ENCODE measurements at places on chromosomes 4 and X.

DNA sequence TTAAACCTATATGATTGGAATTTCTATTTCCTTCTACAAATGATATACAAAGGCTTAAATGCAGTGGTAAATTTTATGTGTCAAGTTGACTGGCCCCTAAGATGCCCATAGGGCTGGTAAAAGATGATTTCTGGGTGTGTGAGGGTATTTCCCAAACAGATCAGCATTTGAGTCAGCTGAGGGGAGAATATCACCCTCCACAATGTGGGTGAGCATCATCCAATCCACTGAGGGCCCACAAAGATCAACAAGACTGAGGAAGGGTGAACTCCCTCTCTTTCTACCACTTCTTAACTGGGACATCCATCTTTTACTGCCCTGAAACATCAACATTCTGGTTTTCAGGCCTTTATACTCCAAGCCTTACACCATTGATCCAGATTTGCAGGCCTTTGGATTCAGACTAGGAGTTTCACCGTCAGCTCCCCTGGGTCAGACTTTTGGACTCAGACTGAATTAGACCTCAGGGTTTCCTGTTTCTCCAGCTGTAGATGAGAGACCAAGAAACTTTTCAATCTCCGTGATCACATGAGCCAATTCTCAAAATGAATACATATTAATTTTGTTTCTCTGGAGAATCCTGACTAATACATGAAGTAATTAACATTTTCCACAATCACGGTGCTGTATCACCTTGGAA lies 1020.7 kb upstream of the SLIT2 start:
- DNase-seq = no peak

DNA sequence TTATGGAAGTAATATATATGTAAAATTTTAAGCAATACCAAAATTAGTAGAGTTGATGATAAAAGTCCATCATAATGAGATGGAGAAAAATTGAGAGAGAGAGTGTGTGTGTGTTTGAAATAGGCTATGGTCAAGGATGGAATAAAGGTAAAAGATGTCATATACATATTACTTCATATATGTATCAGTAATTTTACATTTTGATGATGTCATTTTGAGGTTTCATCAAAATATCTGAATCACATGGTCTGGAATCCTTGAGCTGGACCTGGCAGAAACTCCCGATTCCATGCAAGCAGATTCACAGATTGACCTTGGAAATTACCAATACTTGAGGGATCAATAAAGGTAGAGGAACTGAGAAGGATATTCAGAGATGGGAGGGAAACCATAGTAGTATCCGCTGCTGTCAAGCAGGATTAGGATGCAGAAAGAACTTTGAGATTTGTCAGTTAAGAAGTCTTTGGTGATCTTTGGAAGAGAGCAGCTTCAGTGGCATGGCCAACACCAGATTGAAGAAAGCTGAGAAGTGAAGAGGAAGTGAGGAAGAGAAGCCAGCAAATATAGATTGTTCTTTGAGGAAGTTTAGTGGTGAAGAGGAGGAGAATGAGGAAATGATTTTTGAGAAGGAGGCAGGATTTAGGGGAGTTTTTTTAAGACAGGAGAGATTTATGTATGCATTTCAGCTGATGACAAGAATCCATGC lies 21.5 kb downstream of the DNAAF6 start:
- DNase-seq = no peak

DNA sequence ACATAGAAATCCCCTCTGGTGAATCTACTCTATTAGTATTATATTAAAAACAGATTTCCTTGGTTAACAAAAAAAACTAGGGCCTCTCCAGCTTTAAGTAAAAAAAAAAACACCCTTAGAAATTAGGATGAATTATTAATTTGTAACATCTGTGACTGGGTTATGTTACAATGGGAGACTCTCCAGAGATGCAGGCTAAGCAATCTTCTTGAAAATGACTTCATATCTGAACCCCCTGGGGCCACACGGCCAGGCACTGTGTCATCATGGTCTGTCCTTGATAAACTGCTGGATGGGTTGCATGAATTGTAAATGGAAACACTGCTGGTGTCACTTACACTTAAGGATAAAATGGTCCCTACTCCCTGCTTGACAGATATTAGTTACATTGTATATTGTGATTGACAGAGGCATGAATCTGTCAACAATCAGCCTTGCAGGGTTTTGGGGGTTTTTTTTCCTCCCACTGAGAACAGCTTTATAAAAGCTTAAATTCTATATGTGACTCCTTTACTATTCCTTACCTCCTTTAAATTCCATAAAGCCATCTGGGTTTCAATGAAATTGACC lies 49.1 kb downstream of the PRKG2 start:
- no peak for DNase-seq

DNA sequence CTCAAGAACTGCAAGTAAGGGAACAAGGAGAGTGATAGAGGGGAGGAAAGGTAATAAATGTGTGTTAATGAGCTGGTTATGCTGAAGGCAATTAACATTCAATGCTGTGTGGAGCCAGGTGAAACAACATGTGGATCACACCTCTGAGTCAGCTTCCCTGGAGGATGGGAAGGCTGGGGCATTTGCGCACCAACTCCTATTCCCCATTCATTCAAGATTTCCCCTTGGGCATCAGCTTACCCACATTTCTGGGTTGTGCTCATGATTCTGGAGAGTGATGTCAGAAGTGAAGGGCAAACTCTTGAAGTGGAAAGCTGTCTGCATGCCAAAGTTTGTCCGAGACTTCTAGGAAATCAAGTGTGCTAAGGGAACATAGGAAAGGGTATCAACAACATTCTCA lies 461.4 kb downstream of the MID1IP1 start:
- no peak for DNase-seq

- DNase-seq = no peak
Observed at GRCh38 chrX:41332408-41333002, 1.5 kb upstream of the DDX3X start.

DNA sequence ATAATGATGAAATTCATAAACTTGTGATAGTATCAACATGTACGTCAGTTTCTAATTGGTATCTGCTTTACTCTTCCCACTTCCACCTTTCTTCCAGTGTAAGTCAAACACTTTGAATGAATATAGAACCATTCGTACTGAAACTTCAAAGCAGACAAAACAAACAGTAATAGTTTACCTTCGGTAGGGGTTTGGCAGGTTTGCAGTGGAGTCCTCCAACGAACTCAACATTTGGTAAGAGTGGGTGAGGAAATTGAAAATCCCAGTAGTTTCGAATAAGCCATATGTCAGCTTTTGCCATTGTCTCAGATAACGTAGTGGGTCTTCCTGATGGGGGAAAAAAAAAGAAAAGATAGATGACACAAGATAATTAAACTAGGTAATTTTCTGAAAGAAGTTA lies 2.2 kb downstream of the UGT2B4 start:
- DNase-seq = no peak

DNA sequence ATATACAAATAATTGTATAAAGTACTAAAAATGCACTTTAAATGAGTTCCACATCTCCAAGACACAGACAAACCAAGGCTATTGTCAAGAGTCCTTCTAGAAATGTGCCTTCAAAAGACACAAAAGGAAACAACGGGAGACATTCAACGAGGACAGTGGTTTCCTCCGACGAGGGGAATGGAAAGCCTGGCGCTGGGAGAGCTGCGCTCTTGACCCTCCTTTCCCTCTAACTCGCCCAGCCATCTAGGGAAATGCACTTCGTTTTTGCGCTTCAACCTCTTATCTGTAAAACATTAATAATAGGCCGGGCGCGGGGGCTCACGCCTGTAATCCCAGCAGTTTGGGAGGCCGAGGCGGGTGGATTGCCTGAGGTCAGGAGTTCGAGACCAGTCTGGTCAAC lies 37.0 kb downstream of the ZFP42 start:
- no peak for DNase-seq

GRCh38 chrX:136627409-136627808 lies 20.5 kb upstream of the CD40LG start:
- DNase-seq = no peak

DNA sequence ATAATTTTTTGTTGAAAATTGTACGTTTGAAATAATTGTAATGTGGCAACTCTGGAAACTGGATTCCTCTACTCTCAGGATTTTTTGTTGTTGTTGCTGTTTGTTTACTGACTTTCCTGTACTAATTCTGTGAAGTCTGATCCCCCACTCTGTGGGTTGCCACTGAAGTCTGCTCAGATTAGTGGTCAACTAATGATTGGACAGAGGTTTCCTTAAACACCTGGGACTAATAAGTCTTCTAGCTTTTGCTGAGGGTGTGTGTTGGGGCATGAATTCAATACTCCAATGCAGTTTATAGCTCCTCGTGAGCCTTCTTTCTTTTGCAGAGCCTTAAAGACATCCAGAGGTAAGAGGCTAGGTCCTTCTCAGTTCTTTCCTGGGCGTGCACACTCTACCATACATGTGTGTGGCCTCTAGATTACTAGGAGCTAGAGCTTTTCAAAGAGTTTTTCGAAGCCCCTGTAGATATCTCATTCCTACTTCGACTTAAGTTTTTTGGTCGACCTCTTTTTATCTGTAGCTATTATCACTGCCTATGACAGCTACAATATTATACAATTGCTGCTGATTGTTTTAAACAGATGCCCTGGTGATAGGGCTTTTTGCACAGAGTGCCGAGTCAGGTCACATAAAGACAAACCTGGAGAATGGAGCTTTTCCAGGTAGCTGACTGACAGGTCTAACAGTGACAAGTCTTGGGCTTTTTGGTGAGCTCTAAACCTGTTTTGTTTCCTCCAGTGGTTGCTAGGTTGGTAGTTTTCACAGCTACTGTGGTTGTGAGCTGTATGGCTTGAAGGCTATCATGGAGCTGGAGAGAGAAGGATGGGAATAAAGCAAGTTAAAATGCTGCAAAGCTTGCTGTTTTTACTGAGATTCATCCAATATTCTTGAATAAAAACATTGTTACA lies 34.0 kb downstream of the BMP2K start:
- no peak for DNase-seq

DNA sequence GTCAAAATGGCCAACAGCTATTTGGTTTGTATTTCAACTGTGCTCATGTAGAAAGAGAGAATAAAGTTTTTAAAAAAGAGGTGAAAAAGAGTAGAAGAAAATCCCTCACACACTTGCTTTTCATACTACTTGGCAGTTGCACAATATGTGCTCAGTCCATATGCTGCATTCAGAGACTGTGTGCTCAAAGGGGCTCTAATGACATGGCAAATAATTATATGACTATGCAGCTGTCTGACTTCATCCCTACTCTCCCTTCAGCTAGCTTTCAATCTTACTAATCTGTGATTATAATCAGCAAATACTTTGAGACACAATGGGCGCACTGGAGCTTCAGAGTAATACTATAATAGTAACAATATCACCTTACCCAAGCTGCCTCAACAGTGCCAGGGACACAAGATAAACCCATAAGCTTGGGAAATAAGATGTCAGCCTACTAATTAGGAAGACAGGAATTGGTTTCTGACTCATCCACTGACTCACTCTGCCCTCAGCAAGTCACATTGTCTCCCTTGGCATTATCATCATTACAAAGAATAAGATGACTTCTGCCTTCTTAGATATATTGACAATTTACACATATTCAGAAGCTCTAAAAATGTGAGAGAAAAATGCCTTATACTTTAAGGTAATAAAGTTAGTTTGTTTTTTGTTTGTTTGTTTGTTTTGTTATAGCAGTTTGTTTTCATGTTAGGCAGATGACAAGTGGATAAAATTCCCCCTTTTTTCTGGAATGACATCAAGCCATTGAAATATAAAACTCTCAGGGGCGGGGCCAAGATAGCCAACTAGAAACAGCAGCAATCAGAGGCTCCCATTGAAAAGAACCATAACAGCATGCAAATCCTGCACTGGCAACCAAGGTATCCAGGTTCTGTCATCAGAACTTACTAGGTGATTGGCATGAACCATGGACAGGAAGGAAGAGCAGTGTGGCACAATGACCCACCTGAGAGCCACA lies 311.6 kb downstream of the FAM133A start:
- DNase-seq = no peak

- no peak for DNase-seq
Observed at GRCh38 chr4:75514949-75515612, 808 bp downstream of the THAP6 start.

- no peak for DNase-seq
Observed at GRCh38 chrX:130467936-130468335, 66.1 kb downstream of the RBMX2 start.

- no peak for DNase-seq
Observed at GRCh38 chr4:22241415-22241814, 274.5 kb downstream of the ADGRA3 start.

GRCh38 chr4:118367361-118367760 lies 14.6 kb upstream of the PRSS12 start:
- DNase-seq = no peak

- no peak for DNase-seq
Observed at GRCh38 chr4:145347684-145348083, 134.0 kb upstream of the SMAD1 start.

DNA sequence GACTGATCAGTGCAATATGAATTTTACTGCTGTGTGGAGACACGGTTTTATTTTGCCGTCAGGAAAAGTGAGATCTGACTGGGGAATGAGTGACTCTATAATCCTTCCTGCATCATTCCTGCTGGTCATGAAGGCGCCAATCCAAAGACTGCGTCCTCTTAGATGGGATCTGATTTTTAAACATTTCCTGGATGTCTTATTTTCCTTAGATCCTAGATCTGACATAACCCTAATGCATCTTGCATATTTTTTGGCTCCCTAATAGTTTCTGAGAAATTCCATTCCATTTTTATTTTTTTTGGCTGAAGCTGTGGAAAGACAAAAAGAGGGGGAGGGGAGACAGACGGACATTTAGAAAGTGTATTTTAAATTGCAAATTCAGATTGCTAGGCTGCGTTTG lies 454.9 kb upstream of the FAT1 start:
- DNase-seq = no peak

DNA sequence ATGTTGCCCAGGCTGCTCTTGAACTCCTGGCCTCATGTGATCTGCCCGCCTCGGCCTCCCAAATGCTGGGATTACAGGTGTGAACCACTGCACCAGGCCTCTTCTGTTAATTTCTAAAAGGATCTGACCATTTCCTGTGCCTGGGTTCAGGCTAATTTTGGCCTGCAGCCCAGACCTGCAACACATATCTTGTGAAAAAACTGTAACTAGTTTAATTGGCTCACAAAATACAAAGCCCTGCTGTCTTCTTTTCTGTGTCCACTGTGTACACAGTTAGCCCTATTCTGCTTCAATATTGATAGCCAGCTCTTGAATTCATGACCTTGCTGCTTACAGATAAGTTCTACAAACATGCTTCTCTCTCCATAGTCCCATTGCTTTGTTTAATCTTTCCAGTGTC lies 753.5 kb downstream of the PDHA2 start:
- DNase-seq = no peak

DNA sequence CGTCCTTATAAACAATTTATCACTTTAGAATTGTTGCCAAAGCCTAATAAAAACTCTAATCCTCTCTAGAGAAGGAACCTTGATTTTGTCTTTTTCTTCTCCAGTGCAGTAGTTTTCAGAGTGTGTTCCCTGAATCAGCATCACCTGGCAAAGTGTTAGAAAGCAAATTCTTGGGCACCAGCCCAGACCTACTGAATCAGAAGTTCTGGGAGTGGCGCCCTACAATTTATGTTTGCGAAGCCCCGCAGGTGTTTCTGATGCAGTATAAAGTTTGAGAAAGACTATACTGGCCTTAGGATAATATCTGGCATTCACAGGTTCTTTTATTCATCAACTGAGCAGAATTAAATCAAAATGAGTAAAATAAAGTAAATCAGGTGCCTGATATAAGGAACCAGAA lies 645.8 kb upstream of the ATOH1 start:
- DNase-seq = no peak
